ENCODE measurements at places on chromosomes 16 and 17.
A peak's percentile ranks its signal among the peaks of the same experiment; 100 is the strongest.

GRCh38 chr17:9531034-9531433 is 44.6 kb downstream of the STX8 start:
- no peak for DNase-seq

DNA sequence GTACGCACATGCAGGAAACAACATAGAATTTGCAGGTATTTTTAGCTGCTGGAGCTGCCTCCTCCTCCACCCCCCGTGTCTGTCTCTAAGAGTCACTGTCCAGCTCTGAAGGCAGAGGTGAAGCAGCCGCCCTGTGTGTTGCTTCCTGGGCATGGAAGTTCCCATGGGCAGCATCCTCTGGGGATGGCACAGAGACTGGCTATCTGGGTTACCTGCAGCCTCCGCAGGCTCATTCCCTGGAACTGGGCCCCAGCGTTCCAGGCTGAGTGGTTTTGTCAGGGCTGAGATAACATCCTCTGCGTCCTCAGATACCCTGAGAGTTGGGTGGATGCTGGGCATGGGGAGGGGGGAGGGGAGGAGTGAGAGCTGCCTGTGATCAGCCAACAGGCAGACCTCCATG is 41.5 kb upstream of the MRTFB start:
- no peak for DNase-seq

DNA sequence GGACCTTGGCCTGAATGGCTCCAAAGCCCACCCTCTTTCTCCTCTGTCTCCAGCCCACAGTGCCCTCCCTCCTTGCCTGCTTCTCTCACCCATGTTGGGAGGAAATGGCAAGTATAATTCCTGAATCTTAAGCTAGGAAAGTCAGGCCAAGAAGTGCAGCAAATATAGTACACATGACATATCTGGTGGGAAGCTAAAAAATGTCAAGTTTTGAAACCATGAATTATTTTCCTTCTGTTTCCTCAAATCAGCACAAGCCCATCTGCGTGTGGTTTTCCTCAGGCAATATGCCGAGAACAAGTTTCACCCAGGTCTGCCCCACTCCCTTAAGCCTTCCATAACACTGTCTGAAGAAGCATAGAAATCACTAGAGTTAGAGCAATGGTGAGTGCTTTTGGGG is 502.8 kb upstream of the CDH11 start:
- DNase-seq, result no peak

- DNase-seq, result no peak
Observed at GRCh38 chr16:1354815-1355540, 3.2 kb downstream of the GNPTG start.

DNA sequence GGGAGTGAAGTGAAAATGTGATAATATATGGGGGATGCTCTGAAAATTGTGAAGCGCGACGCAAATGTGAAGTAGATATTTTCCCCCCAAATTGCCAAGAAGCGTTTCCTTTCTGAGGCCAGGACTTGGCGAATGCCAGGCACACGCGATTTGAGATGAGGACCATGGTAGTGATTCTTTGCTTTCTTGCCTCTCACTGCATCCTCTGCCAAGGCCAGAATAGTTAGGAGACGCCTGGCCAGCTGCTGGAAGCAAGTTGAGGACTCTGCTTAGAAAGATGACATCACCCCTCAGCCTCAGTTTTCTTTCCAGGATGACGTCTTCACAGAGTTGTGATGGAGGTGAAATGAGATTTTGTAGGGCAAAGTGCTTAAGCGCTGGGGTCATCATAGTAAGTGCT is 25.9 kb downstream of the PIPOX start:
- peak; percentile 92 for DNase-seq

- no peak for DNase-seq
Observed at GRCh38 chr16:75112734-75113491, 3.7 kb downstream of the LDHD start.

DNA sequence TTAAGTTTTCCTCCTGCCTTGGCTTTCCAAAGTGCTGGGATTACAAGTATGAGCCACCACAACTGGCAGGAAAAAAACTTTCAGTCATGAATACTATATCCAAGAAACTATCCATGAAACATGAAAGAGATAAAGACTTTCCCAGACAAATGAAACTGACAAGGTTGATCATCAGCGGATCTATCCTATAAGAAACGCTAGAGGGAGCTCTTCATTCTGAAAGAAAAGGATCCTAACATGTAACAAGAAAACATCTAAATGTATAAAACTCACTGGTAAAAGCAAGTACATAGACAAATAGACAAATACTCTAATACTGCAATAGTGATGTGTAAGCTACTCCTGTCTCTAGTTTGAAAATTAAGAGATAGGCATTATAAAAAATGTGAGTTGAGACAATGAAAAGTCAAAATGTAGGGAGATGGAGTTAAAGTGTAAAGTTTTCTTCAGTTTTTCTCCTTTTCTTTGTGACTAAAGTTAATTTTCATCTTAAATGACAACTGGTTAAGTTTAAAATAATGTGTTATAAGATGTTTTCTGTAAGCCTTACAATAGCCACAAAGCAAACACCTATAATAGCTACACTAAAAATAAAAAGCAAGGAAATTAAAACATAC is 79.6 kb upstream of the TEKT1 start:
- no peak for DNase-seq

GRCh38 chr16:85151603-85152413 is 39.5 kb upstream of the CIBAR2 start:
- peak; percentile 41 for DNase-seq

GRCh38 chr16:8773537-8773936 is 23.9 kb downstream of the TMEM186 start:
- no peak for DNase-seq

- no peak for DNase-seq
Observed at GRCh38 chr16:2520784-2521531, 787 bp downstream of the AMDHD2 start.
